Epithelial cell of prostate (primary cell): ENCODE measurements at places on chromosomes 7 and 10.

DNA sequence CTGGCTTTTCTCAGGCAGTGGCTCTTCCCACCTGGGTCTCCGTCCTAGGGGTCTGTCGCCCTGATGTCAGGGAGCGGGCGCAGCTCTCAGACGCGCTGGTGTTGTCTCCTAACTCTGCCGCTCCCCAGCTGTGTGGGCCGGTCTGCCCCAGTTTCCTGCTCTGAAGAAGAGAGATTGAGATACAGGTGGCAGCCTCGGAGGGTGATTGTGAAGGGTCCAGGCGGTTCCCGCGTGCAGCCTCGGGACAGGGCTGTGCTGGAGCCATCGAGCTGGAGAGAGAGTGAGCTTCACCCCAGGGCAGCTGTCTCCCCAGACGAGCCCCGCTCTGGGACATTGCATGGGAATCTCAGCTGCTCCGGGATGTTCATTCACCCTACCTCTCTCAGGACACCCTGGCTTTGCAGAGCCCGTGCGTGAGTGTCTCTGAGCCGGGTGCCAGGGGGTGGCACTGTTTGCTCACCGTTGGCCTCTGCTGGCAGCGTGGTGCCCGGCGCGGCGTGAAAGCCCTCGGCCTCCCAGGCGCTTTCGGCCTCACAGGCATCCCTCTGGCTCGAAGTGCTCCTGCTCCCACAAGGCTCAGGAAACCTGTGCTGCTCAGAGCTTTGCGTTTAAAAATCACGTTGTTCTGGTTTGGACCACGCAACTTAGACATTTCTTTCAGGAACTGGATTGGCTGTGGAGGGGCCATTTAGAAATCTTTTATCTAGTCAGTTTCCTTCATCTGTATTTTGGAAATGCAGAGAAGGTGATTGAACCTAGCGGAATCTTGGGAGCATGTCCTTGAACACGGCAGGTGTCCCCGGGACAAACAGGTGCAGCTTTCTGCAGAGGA is 33.8 kb upstream of the ZFAND2A start:
- no peak for DNase-seq

DNA sequence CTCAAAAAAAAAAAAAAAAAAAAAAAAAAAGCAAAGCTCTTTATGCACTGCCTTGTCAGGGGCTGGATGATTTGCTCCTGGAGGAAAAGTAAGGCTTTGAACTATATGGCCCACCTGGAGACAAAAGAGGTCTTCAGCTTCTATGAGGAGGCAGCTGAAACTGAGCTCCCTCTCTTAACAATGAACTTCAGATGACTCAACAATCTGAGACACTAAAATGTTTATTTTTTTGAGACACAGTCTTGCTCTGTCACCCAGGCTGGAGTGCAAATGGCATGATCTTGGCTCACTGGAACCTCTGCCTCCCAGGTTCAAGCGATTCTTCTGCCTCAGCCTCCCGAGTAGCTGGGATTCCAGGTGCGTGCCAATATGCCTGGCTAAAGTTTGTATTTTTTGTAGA is 36.7 kb downstream of the RAB19 start:
- no peak for DNase-seq

- DNase-seq: no peak
These were observed 308.8 kb upstream of the ZNF32 start for GRCh38 chr10:43957267-43958070.

- DNase-seq: no peak
These were observed 190.2 kb downstream of the GPAM start for GRCh38 chr10:111993321-111993720.

DNA sequence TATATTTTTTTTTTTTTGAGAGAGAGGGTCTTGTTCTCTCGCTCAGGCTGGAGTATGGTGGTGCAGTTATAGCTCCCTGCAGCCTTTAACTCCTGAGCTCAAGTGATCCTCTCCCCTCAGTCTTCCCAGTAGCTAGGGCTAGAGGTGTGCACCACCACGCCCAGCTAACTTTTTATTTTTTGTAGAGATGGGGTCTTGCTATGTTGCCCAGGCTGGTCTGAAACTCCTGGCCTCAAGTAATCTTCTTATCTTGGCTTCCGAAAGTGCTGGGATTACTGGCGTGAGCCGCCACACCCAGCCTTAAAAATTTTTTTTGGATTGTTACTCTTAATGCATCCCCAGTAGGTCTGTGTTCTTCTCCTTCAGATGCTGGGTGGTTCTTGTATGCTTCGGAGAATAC is 4.2 kb downstream of the UBTD1 start:
- no peak for DNase-seq

DNA sequence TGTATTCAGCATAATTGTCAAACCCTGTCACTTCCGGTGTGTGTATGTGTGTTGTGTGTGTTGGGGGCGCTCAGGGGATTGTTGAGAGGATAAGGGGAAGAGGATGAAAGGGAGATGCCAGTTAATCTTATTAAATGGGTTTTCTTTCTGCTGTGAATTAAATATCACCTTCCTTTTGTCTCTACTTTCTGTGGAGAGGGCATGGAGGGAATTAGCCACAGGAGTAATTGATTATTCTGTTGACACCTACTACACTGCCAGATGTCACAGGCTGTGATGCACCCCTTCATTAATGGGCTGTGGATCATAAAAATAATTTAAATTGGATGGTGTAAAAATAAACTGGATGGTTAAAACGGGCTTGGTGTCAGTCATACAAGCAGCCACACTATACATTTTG is 311.9 kb downstream of the MDFIC start:
- DNase-seq: no peak

- DNase-seq: no peak
These were observed 22.5 kb downstream of the LRRN3 start for GRCh38 chr7:111113263-111114017.

DNA sequence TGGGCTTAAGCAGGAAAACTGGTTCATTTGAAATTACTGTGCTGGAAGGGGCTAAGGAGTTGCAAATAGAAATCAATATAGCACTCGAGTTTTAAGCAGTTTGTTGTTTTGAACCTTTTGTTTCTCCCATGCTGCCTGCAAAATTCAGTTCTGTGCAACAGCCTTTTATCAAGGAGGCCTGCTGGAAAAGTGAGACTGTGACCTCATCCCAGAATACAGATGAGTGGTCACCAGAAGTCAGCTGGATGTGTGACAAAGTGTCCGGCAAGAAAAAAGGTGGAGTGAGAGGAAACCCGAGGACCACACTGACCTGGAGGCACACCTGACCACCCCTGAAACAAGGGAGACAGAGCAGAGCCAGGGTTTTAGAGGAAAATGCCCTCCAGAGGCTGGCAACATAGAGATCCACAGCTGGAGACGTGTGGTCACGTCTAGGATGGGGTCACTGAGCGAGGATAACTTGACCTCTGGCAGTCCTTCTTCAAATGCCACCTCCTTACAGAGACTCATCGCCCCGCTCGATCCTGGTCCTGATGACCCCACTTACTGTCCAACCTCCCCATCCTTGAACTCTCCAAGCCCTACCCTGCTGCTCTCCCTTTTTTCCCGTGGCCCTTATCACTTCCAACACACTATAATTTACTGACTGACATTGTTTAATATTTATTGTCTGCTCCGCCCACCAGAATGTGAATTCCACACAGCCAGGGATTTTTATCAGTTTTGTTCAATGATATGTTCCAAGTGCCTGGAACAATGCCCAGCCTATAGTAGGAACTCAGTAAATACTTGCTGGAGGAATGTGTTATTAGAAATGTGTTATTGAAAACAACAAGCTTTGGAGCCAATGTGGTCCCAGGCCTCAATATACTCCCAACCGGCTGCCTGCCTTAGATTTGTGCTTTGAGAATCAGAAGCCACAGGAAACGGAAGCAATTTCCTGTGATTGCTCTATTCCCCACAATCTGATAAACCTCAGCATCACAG is 243.8 kb downstream of the GLI3 start:
- DNase-seq: no peak

- DNase-seq: no peak
These were observed 119.0 kb downstream of the BTAF1 start for GRCh38 chr10:92042541-92042940.

- no peak for DNase-seq
These were observed 20.4 kb upstream of the TTYH3 start for GRCh38 chr7:2611401-2611800.

GRCh38 chr7:23353172-23353571 is 54.0 kb downstream of the MALSU1 start:
- DNase-seq: no peak

GRCh38 chr10:108348215-108348614 is 1183.7 kb upstream of the SORCS1 start:
- no peak for DNase-seq

GRCh38 chr7:7641129-7641663 is 644 bp downstream of the UMAD1 start:
- DNase-seq: no peak

DNA sequence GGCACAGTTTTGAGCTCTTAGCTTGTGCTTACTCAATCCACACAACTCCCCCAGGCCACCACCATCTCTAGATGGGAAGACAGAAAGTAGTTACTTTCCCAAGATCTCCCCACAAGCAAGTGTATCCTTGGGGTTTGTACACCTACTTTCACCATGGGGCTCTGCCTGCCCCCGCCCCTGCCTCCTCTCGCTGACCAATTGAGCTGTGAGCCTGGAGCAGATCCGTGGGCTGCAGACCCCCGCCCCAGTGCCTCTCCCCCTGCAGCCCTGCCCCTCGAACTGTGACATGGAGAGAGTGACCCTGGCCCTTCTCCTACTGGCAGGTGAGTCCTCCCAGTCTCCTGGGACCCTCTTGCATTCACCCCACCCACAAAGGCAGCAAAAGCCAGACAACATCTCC is 2.0 kb downstream of the FXYD4 start:
- no peak for DNase-seq

GRCh38 chr7:155714702-155715101 is 70.2 kb downstream of the RBM33 start:
- DNase-seq: no peak

GRCh38 chr7:88337572-88337971 is 30.9 kb upstream of the STEAP4 start:
- peak; percentile 27 for DNase-seq

- no peak for DNase-seq
These were observed 26.8 kb upstream of the BTBD16 start for GRCh38 chr10:122244001-122244975.

DNA sequence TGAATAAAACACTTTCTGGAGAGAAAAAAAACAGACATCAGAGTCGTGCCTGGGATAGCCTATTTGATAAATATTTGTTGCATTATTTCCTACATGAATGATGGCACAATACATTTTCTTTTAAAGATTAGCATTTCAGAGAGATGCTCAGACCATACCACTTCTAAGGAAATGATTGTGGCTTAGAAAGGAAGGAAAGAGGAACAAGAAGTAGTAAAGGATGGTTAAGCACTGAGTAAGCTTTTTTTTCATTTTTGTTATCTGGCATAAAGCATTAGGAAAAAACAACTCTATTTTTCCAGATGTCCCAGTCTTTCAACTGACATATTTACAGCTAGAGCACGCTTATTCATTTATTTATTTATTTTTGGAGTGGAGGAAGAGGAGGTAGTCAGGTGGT is 258.8 kb upstream of the TEX47 start:
- DNase-seq: no peak

DNA sequence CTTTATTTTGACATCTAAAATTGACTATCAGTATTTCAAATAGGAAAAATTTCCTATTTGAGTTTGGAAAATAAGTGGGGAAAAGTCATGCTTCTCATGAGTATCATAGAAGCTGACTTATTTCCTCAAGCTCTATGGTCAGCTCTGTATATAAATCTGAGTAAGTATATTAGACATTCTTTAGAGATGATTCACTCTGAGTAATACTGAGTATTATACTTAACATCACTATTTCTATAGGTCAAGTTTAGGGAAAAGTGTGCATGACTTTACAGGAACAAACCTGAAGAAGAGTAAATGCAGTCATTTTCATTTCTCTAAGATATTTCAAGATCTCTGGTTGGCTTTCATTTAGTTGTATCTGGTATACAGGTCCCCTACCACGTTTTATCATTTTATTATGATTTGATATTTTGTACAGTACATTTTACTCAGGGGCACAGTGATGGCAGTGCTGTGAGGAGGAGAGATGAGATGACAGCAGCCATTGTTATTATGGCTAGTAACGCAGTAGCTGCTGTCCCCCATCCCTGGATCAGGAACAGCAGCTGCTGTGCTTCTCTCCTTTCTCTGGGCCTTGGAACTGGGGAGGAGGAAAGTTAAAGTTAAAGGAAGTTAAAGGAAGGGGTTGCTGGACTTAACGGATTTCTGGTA is 15.2 kb downstream of the SND1 start:
- DNase-seq: peak; percentile 31

GRCh38 chr10:92756201-92757065 is 66.7 kb downstream of the HHEX start:
- no peak for DNase-seq

GRCh38 chr10:17737027-17737965 is 14.7 kb upstream of the TMEM236 start:
- DNase-seq: no peak

DNA sequence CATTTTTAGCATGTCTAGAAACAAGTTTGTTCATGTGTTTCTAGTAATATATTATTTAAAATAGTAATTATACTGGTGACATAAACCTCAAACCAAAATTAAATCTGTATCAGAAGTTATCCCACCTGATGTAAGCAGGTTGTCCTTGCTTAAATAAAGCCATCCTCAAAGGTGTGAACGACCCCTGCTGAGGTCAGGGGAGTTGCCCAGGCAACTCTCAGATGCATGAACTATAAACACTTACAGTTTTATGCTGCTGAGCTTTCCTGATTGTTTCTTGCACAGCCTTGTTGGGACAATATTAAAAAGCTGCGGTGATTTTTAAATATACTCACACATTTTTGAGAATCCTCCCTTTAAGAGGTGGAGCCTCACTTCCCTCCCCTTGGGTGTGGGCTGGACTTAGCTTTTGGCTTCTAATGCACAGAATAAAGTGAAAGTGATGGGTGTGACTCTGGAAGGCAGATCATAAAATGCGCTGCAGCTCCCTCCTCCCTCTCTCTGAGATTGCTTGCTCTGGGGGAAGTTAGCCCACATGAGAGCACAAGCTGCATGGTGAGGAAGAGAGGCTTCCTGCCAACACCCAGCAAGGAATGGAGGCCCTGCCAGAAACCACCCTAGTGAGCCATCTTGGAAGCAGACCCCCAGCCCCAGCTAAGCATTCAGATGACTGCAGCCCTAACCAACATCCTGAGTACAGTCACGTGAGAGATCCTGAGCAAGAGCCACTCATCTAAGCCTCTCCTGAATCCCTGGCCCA is 152.7 kb downstream of the SKIDA1 start:
- DNase-seq: no peak

- DNase-seq: no peak
These were observed 137.6 kb upstream of the SVIL start for GRCh38 chr10:29772403-29772802.

GRCh38 chr7:51134013-51134441 is 182.6 kb downstream of the COBL start:
- no peak for DNase-seq

- DNase-seq: no peak
These were observed 115.8 kb downstream of the CTTNBP2 start for GRCh38 chr7:117757440-117757839.

DNA sequence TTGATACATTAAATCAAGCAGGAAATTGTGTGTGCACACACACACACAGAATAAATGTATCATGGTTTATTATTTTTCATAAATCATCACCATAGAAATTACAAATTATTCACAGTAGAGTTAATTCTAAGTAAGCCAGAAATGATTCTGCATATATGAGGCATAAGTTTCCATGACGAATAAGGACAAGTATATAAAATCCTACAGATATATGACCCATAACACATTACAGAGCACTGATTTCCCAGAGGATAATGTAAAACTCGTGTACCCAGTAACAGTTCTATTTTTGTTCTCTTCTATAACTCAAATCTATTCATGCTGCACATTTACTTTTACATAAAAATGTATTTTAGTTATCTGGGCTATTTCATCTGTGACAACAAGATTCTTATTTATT is 169.7 kb downstream of the LRRTM3 start:
- no peak for DNase-seq
